ENCODE measurements at places on chromosomes 6 and 20.

- no peak for DNase-seq
Measured at GRCh38 chr6:22880686-22881433, 311.5 kb downstream of the HDGFL1 start.

- no peak for DNase-seq
Measured at GRCh38 chr6:17881085-17881858, 106.2 kb downstream of the KIF13A start.

GRCh38 chr6:159680104-159680503 lies 12.9 kb downstream of the SOD2 start:
- no peak for DNase-seq

DNA sequence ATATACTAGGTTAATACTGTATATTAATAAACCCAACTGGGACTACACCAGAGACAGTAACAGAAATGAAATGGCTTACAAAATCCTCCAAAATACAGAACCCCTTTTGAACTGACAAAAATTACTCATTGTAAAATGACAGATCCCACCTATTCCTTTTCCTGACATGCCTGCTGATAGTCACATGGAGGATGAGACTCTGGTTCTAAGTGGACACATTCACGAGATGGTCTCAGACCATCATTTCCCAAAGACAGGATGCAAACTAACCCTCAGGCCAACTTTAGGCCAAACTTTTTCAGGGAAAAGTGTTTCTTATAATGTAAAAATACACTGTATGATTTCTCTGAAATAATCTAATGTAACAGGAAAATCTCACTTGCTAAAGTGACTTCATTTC lies 22.5 kb downstream of the TBC1D7 start:
- no peak for DNase-seq

DNA sequence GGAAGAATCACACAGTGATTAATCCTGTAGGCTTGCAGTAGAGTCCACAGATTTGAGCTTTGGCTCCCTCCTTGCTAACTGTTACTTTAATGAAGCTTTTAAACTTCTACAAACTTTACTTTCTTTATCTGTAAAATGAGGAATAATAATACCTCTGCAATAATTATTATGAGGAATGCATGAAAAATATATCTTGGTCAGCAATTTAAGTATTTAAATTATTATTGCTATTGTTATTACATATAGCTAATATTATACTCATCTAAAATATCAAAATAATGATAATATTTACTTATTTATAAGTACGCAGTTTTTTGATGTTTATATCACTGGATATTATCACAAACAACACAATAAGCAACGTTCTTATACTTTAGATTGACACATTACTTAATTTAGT lies 38.3 kb upstream of the LAMA2 start:
- DNase-seq, result no peak
